AG10803 (cell line): ENCODE measurements at places on chromosomes 4 and X.

GRCh38 chr4:169254546-169254983 is 16.2 kb downstream of the SH3RF1 start:
- DNase-seq, result peak; percentile 81

- peak; percentile 12 for DNase-seq
Measured at GRCh38 chr4:53150631-53151488, 215.0 kb downstream of the SCFD2 start.

DNA sequence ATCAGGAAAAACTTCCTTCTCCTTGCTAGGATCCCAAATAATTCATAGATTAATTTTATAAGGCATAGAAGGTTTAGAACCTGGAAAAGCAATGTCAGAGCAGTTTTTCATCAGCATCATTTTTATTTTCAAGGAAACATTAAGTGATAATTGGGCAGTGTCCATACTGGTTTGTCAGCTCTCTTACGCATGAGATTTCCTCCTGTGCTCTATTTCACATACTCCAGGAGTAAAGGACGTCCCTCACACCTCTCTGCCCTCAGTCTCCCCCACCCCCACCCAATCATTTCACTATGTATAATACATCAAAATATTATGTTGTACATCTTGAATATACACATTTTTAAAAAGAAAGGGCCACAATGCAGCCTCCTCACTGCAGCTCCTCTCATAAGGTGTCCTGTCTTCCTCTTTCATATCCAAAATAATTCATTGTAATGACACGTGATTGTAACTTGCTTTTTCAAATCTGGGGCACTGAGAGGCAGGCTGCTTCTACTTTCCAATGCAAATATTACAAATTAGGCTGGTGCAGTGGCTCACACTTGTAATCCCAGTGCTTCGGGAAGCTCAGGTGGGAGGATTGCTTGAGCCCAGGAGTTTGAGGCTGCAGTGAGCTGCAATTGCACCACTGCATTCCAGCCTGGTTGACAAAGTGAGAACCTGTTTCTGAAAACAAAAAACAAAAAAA is 34.4 kb downstream of the ARHGEF38 start:
- no peak for DNase-seq

- DNase-seq, result no peak
Measured at GRCh38 chr4:14359991-14360390, 642.3 kb upstream of the CPEB2 start.

DNA sequence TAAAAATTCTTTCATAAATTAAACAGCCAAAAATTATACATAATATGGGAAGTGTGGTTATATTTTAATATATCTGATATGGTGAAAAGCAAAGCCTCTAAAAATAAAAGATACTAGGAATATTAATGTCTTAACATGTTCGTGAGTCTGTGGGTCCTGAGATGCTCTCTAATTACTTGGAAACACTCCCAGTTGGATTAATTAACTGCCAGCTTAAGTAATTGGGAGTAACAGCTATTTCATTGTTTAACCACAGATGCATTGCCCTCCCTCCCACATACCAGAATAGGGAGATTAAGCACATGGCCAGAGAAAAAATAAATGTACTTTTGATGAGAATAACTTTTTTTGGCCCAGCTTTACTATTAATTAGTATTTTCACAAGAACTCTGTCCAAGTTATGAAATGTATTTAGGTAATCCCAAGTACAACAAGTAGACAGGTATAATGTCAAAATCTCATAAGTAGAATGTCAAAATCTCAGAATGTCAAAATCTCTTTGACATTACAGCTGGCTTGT is 79.7 kb downstream of the BTC start:
- DNase-seq, result no peak

DNA sequence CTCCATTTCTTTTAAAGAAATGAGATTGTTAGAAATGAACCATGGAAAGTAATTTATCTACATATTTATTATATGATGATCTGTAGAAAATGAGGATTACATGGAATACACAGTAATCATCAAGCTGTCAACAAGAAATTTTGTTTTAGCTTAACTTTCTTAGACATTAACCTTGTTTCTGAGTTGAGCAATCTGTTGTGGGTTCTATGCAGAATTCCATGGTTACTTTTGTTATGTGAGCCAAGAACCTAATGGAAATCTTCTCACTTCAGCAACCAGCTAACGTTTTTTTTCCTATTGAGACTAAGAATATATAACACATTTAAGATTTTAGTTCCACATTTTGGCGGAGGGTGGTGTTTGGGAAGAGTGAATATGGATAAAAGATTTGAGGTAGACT is 136.1 kb upstream of the SLC4A4 start:
- peak; percentile 63 for DNase-seq
